Stimulated activated CD4-positive, alpha-beta T cell treated with anti-CD3 and anti-CD28 coated beads, Interleukin-1b, Interleukin-23, amount 100 ng/mL, for 1 hour (primary cell): ENCODE measurements at places on chromosomes 5 and 9.

- DNase-seq, result no peak
Observed at GRCh38 chr9:70159630-70160029, 99.1 kb upstream of the SMC5 start.

GRCh38 chr5:53871775-53872174 lies 311.3 kb downstream of the NDUFS4 start:
- DNase-seq, result no peak

- no peak for DNase-seq
Observed at GRCh38 chr5:166382031-166382430, 1909.4 kb upstream of the WWC1 start.

DNA sequence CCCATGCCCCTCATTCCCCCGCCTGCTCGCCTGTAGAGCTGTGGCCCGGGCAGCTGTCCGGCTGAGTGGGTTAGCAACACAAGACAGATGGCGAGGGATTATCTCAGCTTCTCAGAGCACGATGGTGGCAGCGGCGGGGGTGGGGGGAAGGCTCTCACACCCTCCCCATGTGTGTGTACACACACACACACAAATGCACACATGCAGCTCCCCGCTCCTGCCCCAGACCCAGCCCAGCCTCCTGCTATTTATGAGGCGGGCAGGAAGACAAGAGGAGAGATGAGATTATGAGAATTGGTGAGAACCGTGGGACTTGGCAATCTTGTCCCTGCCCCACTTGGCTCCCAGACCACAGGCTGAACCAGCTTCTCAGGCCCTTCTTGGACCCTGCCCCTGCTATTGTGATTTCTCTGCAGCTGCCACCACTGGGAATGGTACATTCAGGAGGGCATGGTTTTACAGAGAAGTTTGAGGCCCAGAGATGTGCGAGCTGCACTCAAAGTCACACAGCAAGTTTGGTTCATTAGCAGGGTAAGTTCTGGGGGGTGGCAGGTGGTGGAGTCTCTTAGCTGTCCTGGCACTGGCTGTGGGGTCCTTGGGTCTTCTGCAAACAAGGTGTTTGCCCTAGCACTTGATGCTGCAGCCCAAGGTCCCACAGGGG lies 51.0 kb upstream of the PSD2 start:
- no peak for DNase-seq

DNA sequence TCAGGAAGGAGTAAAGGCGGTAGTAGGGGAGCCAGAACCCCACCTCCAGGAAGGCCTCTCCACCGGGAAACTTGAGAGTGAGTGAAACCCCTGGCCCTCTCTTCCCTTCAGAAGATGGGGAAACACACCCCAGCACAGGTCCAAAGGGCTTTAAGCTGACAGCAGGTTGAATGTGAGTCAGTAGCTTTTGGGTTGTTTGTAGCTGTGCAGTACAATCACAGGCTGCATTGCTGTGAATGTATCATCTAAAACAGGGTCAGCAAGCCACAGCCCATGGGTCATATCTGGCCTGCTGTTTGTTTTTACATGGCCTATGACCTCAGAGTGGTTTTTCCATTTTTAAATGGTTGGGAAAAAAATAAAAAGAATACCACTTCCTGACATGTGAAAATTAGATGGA lies 10.0 kb downstream of the OTULINL start:
- no peak for DNase-seq

- no peak for DNase-seq
Observed at GRCh38 chr9:22005702-22006606, 3.2 kb downstream of the CDKN2B start.

- no peak for DNase-seq
Observed at GRCh38 chr5:57468481-57469163, 14.0 kb downstream of the ACTBL2 start.

- no peak for DNase-seq
Observed at GRCh38 chr9:79592726-79593493, 21.1 kb downstream of the TLE4 start.

- DNase-seq, result no peak
Observed at GRCh38 chr9:121985792-121986494, 107.2 kb downstream of the TTLL11 start.

- DNase-seq, result no peak
Observed at GRCh38 chr9:108351571-108351970, 504.2 kb downstream of the ACTL7B start.

GRCh38 chr5:113771483-113771882 lies 258.0 kb downstream of the YTHDC2 start:
- DNase-seq, result no peak

GRCh38 chr5:102763734-102764133 lies 8.6 kb downstream of the PAM start:
- DNase-seq, result no peak

DNA sequence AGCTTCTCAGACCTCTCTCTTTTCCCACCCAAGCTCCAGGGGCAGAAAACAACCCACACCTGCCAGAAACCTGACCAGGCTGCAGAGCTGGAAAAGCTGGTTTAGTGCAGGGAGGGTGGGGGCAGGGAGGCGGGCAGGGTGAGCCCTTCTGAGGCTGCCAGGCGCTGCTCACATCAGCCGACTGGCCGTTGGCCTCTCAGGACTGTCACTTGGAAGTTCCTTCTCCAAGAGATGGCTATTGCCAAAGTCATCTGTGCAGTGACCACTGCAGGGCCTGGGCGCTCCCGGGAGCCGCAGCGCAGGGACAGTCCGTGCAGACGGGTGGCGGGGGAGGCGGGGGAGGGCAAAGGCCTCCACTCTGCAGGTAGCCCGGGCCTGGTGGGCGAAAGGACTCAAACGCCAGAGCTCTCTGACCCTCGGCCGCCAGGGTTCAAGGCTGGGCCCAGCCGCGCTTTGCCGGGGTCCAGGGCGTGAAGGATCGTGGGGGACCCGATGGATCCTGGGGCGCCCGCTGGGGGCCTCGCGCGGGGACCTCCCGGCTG lies 205.0 kb upstream of the IER5L start:
- DNase-seq, result no peak

DNA sequence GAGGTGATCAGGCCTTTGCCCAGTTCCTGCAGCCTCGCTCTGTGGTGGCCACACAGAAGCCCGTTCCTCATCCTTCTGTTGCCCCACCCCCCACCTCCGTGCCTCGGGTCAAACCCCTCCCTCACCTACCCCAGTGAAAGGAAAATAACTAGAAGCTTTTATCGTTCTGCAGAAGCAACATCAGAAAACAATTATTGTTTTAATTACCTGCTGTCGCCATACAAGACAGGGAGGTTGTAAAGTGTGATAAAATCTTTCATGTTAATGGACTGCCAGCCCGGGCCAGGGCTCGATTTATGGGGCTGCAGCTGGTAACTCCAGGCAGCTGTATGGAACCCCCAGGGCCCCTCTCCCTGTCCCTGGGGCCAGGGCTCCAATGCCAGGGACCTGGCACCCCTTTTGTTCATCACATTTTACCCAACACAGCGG lies 20.6 kb downstream of the UNC5A start:
- DNase-seq, result no peak

DNA sequence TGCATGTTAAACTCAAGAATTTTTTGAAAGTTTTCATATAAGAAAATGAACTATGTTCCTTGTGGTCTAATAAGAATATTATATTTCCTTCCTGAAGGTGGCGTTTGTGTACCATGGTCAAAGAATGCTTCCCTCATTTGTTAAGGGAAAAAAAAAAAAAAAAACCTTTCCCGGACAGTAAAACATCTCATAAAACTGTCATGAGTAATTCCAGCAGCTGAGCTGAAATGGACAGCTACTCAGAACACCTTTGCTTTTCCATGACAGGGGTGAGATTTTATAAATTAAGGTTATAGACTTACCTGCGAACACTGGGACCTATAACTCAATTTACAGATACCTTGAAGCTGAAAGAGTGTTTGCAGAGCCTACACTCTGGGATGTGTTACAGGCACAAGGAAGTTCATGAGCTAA lies 113.2 kb upstream of the RANBP3L start:
- DNase-seq, result no peak

GRCh38 chr5:125227333-125228095 lies 481.1 kb upstream of the ZNF608 start:
- no peak for DNase-seq

- no peak for DNase-seq
Observed at GRCh38 chr5:128591598-128592455, 53.8 kb upstream of the FBN2 start.

DNA sequence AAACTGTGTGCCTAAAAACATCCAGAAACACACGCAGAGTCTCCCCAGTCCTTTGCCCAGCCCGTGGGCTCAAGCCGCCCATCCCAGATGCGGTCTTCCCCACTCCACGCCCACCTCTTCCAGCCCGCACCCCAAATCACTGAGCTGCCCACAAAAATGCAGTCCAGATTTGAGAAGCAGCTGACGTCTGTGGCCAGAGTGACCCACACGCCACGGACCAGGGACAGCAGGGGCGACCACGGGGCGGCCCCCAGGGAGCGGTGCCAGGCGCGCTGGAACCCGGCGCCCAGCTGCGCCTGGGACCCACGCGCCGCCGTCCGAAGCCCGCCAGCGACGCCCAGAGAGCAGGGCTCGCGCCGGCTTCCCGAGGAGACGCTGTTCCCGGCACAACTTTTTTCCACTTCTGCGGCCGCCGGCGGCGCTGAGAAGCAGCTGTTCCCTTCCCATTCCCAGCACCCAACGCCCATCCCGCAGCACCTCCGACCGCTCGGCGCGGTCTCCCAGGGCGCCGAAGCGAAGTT lies 674 bp downstream of the LHFPL2 start:
- DNase-seq, result no peak

- no peak for DNase-seq
Observed at GRCh38 chr5:95406426-95407090, 15.4 kb downstream of the FAM81B start.

GRCh38 chr5:162703914-162704313 lies 636.3 kb downstream of the GABRG2 start:
- DNase-seq, result no peak

DNA sequence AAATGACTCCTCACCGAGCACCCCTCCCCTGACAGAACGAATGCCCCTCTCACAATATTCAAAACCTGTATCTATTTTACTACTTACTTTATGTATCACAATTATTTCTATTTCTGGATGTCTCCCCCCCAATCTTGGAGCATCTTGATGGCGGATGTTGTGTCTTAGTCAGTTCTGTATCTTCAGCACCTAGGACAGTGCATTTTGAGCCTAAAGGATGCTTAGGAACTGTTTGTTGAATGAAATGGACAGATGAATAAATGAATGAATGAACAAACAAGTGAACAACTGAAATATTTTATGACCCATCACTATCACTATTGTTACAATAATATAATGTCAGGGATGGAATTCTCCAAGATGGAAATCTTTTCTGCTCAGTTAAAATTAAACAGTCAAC lies 295.7 kb downstream of the DNAH5 start:
- DNase-seq, result no peak

DNA sequence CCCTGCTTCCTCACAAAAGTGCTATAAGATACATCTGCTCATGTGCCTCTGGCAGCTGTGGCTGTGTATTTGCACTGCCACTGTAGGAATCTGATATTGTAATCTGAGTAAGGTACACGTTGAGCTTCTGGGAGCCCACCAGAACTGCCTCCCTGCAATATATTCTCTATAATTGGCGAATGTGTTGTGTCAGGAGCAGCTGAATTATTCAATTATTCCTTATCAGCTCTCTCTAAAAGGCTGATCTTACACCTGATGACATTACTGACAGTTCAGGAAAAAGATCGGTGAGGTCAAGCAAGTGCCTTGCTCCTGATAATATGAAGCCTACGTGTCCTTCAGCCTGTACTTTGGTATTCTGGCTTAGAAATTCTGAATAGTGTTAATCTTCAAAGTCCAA lies 1015.0 kb downstream of the CDH9 start:
- no peak for DNase-seq
